IPS-NIHi11 (cell line): ENCODE measurements at places on chromosomes 6 and 20.

DNA sequence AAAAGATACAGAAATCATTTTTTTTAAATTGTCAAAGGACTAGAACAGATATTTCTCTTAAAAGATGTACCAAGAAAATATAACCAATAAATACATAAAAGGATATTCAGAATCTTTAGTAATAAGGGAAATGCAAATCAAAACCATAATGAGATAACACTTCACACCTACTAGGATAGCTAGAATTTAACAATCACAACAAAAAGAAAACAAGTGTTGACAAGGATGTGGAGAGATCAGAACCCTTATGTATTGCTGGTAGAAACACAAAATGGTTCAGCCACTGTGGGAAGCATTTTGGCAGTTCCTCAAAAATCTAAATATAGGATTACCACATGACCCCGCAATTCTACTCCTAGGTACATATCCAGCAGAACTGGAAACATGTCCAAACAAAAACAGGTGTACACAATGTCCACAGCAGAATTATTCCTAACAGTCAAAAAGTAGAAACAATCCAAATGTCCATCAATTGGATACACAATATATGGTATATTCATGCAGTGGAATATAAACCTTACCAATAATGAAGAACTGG is 211.0 kb downstream of the LRFN2 start:
- DNase-seq = no peak

DNA sequence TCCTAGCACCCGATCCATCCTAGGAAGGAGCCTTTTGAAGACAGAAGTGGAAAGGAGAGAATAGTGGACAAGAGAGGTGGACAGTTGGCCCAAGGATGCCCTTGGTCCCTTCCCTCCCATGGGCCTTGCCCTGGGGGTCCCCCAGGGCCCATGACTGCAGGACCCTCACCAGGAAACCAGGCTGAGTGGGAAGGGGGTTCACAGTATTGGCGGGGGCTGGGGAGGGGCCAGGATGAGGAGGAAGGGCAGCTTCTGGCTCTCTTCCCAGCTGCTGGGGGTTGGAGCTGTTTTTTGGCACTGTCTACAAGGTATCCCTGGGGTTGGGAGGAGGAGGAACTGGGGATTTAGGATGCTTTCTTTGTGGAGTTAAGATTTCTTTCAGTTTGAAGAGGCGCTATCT is 4.0 kb upstream of the DSN1 start:
- no peak for DNase-seq

DNA sequence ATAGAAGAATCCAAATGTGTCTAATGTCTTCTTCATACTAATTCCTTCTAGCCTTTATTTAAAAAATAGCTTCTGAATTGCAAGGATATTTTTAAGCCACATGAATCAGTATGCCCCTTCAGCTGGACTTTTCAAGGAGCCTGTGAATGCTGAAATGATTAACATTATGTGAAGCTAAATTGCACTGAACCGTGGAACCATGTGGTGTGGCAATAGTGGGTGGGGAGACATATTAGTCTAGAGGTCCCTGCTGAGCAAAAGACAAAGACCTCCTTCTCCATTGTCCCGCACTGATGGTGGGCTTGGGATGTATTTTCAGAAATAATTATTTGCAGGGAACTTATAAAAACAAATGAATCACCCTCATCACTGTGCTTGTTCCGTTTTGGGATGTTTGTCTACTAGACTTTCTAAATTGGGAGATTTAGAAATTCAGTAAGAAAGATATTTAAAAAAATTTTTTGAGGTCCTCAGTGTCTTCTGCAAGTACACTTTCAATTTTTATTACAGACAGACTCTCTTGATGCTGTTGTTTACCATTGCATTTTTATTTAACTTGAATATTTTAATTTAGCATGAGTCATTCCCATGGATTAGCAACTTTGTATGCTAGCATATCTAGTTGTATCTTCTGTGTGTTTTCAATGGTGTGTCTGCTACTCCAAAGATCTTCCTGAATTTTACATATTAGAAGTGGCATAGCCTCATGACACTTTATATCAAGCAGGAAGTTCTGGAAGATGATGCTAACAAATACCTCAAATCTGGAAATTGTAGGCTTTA is 238.1 kb downstream of the LAMA2 start:
- DNase-seq = no peak

DNA sequence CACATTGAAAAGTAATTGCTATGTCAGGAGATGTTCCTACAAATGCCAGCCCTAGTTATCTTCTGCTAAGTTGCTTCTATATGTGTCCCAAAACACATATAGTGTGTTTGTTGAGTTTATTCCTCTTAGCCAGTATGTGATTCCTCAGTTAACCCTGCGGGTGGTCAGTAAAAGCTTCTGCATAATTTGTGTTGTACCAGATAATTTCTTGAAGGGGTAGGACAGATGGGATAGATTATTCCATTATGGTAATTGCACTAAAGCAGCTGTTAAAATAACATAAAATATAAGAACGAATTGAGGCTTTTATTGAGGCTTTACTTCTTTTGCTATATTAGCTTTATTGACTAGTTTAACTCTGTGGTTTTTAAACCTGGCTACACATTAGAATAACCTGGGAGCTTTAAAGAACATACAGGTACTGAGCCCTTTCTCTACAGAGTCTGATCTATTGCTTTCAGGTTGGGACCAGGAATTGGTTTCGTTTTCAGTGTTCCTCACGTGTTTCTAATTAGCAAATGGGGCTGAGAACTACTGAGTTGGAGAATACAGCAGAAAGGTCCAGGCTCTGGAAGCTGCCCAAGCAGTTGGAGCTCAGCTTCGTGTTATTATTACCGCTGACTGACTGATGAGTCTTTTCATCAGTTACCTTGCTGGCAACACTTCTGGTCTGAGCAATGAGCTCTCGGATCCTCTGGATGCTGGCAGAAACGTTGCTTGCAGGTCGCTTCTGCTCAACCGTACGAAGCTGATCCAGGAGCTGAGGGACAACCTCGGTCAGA is 56.9 kb downstream of the FAM229B start:
- no peak for DNase-seq

GRCh38 chr6:137754366-137754765 is 112.7 kb upstream of the TNFAIP3 start:
- DNase-seq = no peak

GRCh38 chr6:146515212-146515611 is 28.4 kb upstream of the RAB32 start:
- no peak for DNase-seq

- DNase-seq = no peak
Measured at GRCh38 chr6:11130605-11131004, 19.1 kb upstream of the ERVFRD-1 start.

GRCh38 chr6:157393669-157394327 is 12.8 kb downstream of the ZDHHC14 start:
- DNase-seq = no peak

DNA sequence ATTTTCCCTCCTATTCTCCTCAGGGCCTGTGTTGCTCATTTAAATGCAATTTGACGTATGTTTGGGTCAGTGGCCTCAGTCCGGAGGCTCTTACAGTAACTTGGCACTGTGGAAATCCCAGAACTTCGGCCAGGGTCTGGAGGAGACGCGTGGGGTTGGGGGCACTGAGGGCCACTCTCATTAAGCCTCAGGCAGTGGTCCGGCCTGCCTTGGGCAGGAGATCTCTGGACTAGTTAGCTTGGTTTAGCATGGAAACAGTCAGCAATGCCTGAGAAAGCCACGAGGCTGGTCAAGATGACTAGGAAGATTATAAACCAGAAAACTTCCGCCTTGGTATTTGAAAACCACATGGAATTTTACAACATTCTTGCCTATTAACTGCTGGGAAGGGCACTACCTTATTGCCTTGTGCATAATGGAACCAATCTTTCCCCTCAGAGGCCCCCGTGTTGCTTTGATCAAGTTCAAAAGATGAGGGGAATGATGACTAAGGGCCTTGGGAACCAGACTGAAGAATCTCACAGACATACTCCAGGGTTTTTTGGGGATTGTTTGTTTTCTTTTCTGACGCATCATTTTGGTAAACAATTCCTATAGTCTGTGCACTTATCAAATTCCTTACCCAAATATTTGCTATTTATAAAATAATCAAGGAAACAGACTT is 206.0 kb upstream of the PREP start:
- no peak for DNase-seq

- no peak for DNase-seq
Measured at GRCh38 chr6:37258405-37259105, 611 bp upstream of the TMEM217 start.

DNA sequence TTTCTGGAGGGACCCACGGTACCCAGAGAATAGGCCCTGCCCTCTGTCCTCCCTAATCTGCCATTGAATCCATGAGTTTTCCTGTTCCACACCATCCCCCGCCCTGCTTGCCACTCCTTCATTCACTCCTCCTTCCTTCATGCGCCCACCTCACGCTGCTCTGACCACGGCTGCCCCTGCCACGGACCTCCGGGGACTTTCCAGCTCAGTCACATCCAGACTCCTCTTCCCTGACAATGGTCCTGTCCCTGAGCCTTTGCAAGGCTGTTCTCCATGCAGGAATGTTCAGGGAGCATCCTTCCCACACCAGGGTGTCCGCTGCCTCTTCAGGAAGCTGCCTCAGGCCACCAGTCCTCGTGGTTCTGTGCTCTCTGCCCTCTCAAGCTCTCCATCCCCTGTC is 25.9 kb downstream of the GLP1R start:
- no peak for DNase-seq

- DNase-seq = no peak
Measured at GRCh38 chr6:74705451-74705850, 500.4 kb downstream of the COL12A1 start.

DNA sequence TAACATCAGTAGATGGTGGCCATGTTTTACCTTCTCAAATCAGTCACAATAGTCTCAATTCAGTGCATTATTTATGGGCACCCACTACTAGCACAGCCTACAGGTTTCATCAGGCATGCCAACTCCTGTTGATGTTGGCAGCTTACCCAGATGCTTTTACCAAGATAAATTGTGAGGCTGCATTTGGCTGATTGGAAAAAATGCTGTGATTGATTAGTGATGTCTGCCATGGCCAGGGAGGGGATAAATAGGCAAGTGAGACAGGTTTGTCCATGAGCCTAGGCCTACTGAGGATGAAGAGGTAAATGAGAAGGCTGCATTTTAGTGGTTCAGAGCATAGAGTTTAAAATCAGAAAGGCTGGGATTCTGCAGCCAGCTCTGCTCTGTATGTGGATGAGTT is 227.1 kb downstream of the NFATC2 start:
- no peak for DNase-seq

GRCh38 chr6:109854541-109855308 is 123.4 kb upstream of the GPR6 start:
- DNase-seq = peak; percentile 53

DNA sequence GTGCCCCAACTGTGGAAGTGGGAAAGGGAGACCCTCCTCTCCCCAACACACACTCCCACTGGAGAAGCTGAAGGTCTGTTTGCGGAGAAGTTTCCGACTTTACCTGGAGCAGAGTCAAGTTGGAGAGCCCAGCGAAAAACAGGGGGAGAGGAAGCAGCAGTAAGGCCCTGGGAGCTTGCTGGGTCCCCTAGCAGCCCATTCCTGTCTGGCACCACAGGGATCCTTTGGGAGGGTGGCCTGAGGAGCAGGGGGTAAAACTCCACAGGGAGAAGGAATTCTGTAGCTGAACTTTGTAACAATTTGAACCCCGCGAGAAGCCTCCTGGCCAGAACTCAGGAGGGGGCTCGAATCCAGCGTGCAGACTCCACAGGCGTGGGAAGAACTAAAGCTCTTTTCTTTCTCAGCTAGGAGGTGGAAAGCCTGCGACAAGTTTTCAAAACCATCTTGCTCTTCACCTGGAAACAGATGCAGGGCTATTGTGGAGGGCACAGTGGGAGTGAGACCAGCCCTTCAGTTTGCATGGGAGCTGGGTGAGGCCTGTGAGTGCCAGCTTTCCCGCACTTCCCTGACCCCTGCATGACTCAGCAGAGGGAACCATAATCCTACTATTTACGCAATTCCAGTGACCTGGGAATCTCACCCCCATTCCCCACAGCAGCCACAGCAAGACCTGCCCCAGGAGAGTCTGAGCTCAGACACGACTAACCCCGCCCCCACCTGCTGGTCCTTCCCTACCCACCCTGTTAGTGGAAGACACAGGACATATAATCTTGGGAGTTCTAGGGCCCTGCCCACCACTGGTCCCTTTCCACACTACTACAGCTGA is 25.8 kb downstream of the SERPINB9 start:
- DNase-seq = no peak

- DNase-seq = no peak
Measured at GRCh38 chr6:22236626-22237414, 60.0 kb downstream of the PRL start.

- no peak for DNase-seq
Measured at GRCh38 chr6:158056355-158056754, 74.7 kb downstream of the SYNJ2 start.

DNA sequence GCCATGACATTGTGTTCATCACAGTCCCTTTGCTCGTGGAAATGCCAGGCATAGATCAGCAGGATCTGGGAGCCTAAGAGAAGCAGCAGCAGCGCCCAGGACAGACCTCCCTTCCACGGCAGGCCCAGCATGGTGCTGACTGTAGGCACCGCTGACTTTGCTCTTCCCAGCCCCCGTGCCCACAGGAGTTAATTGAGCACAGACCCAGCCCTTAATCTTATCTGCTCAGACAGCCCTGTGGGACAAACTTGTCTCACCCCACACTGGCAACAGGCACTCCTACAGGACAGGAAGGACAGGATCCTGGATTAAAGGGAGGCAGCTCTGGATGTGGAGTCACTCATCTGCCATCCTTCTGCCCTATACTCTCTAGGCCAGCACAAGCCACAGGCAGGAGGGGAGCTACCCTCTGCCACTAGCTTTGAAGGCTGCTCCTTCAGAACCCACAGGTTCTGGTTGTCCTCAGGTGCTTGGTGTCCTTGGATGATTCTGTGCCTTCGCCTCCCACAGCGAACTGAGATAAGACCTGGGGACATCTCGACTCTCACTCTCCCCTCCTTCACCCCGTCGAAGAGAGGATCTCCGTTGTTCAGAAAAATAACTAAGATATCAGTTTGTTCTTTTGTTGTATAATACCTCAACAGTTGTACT is at the start of gene CST9L:
Gene CST9L (minus strand): TSS at position 165 of the 651 bp plus-strand sequence. CDS start 34 bp downstream, at position 131.
- DNase-seq = no peak

DNA sequence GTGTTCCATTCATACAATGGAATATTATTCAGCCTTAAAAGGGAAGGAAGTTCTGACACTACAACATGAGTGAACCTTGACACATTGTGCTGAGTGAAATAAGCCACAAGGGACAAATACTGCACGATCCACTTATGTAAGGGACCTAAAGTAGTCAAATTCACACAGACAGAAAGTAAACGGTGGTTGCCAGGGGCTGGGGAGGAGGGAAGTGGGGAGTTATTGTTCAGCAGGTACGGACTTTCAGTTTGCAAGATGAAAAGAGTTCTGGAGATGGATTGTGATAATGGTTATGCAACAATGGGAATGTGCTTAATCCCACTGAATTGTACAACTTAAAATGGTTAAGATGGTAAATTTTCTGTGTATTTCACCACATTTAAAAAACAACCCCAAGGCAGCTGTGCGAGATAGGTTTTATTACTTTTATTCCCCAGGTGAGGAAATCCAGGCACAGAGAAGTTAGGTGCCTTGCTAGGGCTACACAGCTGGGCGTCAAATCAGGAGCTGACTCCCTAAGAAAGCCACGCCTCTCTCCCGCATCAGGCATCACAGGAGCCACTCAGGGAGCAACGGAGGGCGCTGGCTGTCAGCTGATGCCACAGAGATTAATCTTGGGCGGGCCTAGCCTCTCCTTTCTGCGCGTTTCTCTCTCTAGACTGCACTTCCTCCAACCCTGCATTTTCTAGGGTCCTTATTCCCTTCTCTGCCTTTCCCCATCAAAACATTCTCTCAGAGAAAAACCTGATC is 9.3 kb upstream of the TRAF3IP2 start:
- DNase-seq = peak; percentile 67

- DNase-seq = no peak
Measured at GRCh38 chr6:33429750-33430052, 9.8 kb downstream of the SYNGAP1 start.

GRCh38 chr6:125739364-125739763 is 10.1 kb upstream of the HEY2 start:
- no peak for DNase-seq
